NCI-H1092 (cell line): ENCODE measurements at places on chromosomes 3 and 15.
A peak's percentile ranks its signal among the peaks of the same experiment; 100 is the strongest.

DNA sequence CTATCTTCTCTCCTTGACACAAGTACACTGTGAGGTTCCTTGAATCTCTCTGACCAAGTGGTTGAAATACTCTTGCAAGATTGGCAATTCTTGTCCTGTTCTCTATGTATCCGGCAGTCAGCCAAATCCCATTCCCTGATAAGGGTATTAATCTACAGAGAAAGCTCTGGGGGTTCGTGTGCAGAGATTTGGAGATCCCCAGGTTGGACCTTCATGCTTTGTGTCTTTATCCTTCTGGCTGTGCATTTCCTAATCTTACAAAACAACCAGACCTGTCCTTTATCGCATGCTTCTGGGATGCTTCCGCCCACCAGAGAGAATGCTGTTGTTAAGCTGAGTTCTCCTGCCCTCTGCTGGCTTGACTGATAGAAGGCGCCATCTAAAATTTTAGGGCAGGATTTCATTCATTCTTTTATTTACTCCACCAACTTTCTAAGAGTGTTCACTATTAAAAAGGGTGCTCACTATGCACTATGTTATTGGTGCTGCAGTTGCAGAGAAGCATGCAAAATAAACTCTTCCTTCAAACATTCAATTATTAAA, 8.6 kb upstream of the SST start:
- no peak for DNase-seq

- no peak for DNase-seq
Measured at GRCh38 chr3:145251311-145251710, 909.7 kb downstream of the PLOD2 start.

DNA sequence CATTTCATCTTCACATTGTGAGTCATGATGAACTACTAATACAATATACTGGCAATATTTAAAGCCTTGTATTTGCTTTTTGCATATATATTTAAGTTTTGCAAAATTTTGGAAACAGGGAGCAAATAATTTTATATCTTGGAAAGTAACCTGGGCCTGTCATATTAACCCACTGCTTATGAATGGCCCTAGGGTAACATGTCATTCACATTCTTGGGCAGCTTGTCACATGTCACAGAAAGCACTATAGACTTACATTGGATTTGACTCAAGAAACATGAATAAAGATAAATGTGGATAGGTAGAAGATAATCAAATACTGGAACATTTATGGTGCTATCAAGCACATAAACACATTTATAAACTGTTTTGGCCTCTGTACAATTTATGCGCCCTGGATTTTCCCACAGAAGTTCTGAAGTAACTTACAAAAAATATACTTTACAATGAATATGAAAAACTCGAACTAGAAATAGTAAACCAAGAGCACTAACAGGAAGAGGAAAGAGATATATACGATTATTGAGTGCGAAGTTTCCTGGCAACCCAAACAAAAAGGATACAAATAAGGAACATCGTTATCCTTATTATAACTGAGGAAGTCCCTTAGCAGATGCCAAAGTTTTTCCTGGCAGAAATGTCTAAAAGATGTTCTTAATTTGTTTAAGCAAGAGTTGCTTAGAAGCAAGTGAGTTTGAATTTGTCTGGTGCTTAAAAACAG, 257.2 kb downstream of the RBMS3 start:
- no peak for DNase-seq

GRCh38 chr3:140955645-140956044, 14.0 kb downstream of the SLC25A36 start:
- no peak for DNase-seq

DNA sequence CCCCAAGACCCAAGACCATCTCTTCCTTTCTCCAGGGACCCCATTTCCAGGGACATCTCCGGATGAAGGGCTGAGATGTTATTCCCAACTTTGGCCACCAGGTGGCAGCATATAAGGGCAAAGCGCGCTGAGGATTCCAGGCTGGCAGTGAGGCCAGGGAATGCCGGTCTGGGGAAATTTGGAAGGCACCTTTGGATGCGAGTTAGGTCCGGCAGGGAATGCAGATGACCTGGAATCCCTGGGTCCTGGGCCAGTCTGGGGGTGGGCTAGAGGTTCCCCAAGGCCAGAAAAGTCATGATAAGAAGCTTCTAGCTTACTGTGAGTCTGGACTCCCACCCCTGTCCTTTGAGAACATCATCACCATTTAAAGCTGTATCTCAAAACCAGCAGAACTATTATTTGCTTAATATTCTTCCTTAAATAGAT, 1.6 kb upstream of the CHST13 start:
- peak; percentile 29 for DNase-seq

- no peak for DNase-seq
Measured at GRCh38 chr3:17137321-17137826, 252.6 kb downstream of the PLCL2 start.

- no peak for DNase-seq
Measured at GRCh38 chr15:101018016-101018415, 98.9 kb downstream of the LRRK1 start.

DNA sequence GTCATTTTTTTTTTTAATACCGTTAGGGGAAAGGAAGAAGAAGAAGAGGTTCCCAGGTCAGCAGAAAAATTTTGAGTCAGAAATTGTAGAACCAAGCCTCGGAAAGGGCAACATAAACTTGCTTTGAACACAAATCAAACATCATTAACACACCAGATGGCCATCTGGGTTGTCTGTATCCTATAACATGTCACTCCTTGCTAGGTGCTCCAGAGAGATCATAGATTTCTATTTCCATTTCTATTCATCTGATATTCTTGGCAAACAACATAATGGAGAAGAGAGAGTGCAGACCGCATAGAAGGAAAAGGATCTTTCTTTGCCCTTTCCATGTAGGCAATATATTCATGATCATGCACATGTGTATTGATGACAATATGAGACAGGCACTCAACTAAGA, 129.5 kb upstream of the STT3B start:
- no peak for DNase-seq

- DNase-seq = no peak
Measured at GRCh38 chr3:161444694-161445077, 51.9 kb upstream of the OTOL1 start.

GRCh38 chr3:134829721-134830120, 34.7 kb downstream of the EPHB1 start:
- DNase-seq = no peak

DNA sequence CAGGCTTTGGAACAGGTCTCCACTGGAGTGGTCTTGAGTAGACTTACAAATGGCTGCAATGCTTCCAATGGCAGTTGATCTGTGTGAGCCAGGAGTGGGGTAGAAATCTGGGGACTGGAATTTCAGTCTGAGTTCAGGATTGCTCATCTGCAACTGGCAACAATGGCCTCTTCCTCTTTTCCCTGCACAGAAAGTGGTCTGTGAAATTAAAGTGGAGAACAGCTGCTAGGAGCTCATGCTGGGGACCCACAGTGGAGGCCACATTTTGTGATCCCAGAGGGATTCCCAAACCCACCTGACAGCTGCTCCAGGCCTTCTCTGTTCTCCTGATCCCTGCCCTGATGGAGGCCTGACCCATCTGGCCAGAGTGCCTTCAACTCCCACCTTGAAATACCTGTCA, 49.6 kb downstream of the CEMIP start:
- DNase-seq = no peak

DNA sequence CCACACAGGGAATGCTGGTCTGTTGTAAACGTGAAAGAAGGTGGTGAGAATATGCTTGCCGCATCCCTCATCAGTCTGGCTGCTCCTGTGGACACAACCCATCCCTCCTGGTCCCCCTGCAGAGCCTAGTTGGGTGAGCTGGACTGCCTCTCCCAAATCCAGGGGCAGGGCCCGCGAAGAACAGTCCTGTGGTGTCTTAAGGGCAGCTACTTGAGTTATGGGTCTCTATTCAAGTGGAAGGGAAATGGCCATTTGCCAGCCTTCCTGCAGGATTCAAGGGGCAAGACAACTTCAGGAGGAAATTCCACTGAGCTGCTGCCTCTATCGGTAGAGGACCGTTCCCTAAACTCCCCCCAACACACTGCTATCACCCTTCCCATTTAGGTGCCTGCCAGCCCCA, 98.9 kb downstream of the IQSEC1 start:
- DNase-seq = no peak

GRCh38 chr3:11612515-11613188, 31.1 kb downstream of the VGLL4 start:
- no peak for DNase-seq

DNA sequence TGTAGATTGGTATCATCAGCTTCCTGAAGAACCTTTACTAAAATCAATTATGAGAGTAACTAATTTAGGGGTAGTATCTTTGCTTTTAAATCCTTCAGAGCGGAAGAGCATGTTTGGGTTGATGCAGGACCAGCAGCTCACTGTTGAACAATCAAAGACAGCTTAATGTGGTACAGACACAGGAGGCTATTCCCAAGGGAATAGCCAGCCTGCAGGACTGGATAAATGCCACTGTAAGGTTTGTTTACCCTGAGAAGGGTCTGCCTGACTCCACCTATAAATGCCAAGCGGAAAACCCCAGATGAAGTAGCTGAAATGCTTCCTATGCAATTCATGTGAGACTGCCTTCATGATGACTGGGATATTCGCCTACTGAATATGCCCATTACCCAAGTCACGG, 16.0 kb upstream of the STAC start:
- peak; percentile 6 for DNase-seq

- no peak for DNase-seq
Measured at GRCh38 chr15:90358124-90359033, 6.3 kb downstream of the ZNF774 start.

DNA sequence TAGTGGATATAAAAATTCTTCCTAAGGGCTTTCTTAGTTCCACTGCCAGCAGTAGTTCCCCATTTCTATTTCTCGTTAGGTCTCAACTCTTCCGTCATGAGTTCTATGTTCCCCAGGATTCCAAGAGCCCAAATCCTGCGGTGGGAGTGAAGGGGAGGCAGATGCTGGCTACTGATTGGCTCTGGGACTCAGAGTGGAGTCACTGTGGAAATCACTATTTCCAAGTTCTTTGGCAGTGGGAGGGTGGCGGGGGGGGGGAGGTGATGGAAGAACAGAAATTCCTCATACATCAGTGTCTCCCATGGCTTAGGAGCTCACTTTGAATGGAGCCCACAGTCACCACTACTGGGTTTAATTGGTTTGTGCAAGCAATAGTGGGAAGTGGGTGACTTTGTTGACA, 5.6 kb downstream of the CCR1 start:
- DNase-seq = no peak

DNA sequence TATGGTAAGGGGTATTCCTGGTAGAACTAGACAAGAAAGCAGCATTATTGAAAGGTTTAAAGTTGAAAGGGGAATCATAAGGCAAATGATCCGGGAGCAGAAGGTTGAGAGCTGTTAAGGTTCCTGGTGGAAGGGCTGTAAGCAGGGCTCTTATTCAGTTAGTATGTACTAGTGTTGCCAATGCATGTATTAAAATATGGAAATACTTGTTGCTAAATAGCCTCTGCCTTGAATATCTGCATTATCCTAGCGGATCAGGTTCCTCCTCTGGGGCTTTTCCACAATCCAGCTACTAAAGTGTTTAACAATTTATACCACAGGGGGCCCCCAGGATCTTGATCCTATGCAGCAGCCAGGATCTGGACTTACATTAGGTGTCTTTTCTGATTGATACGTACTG, 7.3 kb upstream of the COPB2 start:
- DNase-seq = no peak

- peak; percentile 45 for DNase-seq
Measured at GRCh38 chr3:45656575-45657363, 32.4 kb upstream of the SACM1L start.

DNA sequence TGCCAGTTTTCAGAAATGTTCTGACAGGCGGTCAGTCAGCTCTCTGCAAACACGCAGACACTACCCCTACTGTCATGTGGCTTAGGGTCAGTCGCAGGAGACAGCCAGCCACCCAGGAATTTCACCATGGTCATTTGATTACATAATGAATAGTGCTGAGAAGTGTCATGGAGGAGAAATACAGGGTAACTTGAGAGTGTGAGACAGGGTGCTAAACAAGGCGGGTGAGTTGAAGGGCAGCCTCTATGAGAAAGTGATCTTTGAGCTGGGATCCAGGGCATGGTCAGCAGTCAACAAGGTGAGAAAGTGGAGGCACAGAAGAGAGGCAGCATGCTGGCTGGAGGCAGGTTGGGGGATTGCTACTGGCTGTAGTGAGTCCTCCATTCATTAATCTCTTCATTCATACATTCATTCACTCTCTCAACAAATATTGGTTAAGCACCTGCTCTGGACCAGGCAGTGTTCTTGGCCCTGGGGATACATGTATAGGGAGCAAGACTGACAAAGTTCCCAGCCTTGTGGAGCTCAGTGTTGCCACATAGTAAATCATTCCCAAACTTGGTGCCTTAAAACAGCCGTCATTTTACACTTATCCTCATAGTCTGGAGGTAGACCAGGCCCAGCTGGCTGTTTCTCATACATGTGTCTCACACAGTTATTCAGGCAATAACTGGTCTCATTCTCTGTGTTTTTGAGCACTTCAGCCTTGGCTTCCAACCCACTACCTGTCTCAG, 14.8 kb downstream of the PXYLP1 start:
- no peak for DNase-seq

DNA sequence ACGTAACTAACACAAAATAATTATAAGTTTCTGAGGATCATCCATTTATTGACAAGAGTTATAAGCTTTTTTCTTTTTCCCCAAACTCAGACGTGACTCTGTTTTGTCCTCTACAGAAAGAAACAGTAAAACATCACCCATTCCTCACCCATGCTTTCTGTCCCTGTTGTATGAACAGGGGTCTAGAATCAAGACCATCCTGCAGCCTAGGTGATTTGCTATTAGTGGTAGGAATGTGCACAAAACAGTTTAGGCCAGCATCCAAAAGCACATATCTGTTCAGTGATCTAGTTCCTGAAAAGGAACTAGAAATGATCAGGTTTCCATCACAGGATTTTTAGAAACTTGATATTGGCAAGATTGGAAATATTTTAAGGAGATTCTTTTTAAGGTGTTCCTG, 527.6 kb downstream of the SOX2 start:
- DNase-seq = no peak

DNA sequence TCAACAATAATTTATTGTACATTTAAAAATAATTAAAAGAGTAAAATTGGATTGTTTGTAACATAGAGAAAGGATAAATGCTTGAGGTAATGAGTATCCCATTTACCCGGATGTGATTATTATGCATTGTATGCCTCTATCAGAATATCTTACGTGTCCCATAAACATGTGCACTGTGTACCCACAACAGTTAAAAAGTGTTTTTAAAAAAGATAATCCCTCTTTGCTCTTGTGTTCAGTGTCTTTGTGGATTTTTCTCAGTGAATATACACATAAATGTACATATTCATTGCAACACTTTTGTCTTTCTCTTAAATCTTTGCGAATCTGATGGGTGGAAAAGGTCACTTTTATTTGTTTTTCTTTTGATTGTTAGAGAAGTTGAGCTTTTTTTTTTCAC, 20.4 kb downstream of the YEATS2 start:
- DNase-seq = no peak

GRCh38 chr3:113264283-113265131, 53.1 kb downstream of the BOC start:
- peak; percentile 76 for DNase-seq
